ENCODE measurements at places on chromosomes 5 and 9.
A peak's percentile ranks its signal among the peaks of the same experiment; 100 is the strongest.

DNA sequence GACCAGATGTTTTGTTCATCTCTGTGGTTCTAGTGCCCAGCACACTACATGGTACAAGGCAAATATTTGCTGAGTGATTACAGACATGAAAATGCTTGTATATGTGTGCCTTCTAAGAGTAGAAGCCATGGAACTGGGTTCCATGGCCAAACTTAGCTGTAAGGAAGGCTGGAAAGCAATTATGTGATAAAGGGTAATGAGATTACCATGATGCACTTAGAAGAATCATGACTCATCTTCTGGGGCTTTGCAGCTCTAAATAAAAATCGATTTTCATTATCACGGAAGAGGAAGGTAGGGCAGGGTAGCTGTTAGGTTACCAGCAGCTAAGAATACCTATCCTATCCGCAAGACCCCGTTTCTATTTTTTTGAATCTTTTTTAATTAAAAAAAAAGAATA lies 28.0 kb downstream of the RFK start:
- no peak for DNase-seq

DNA sequence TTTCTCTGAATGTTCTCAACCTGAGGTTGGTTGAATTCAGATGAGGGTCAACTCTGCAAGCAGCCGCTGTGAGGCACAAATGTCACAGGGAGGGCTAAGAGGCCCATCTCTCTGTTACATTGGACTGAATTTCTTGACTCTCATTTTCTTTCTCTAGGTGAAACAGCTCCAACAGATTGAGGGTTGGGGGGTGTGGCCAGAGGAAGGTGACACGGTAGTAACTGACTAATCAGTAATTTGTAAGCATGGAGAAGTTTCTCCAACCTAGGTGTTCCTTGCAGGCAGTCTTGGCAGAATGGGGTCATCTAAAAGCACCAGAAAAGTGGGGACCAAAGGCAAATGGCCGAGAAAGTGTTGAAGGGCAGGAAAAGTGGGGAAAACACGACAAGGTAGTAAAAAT lies 16.8 kb downstream of the CCT5 start:
- no peak for DNase-seq

DNA sequence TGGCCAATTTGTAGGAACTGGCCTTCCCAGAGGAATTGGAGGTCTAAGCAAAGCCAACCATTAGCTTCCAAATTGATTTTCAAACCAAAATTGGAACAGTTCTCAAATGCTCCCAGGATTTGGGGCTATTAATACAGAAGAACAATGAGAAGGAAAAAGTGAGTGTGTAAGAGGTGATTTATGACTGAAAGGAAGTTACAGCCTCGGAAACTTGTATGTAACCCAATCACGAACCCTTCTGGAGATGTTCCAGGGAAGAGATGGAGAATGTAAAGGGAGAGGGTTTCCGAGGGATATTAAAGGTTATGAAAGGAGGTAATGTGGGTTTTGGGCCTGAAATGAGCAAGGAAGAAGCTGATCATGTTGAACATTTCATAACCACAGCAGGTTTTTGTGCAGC lies 93.2 kb upstream of the CXCL14 start:
- DNase-seq, result no peak

DNA sequence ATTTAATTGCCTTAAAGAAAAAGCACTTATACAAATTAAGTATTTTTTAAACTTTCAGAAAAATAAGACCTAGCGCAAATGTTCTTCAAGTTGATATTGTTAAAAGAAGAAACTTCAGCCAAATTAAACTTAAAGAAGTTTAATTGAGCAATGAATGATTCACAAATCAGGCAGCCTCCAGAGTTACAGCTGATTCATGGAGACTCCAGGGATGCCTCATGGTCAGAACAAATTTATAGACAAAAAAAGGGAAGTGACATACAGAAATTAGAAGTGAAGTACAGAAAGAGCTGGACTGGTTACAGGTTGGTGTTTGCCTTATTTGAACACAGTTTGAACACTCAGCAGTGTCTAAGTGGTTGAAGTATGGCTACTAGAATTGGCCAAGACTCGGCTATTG lies 60.3 kb downstream of the CDKN2A start:
- no peak for DNase-seq

DNA sequence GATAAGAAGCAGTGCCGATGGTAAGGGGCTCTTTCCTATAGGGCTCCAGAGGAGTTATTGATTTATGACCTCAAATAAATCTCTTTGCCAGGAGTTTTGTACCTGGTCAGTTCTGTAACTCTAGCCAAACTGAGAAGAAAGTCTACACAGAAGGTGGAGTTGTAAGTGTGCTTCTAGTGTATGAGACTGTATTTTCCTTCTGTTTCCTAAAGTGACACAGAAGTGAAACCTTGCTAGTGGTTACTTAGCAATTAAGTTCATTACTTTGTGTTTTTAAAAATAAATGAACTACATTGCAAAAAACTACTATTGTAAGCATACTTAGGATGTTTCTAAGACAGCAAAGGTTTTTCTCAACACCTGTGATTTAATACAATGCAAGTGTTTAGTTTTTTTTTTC lies 48.7 kb upstream of the ACTBL2 start:
- no peak for DNase-seq

DNA sequence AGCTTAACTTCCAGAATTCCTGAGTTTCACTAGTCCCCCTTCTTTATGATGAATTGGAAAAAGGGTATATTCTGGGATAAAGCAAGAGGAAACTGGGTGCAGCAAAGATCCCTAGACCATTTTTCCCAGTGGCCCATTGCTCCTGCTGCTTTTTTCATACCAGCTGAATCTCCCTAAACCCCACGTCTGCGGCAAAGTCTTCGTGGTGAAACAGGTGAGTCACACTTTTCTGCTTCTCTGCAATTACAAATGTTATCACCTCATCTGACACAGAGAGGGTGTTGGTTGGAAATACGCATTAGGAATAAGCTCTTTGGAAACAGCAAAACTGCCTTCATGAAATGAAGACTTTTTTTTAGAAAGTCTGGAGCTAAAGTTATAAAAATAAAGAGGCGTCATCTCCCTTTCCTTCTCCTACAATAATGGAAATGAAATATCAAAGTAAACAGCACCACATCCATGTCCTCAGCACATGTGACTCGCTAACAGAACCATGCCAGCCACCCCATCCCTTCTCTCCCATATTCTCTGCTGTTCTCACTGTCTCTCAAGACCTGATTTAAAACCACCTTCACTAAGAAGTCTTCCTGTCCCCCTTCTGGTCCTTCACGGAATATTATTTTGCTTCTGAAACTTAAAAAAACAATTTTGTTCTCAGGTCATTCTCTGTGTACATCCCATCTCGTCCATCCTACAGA lies 39.5 kb upstream of the GLRX start:
- DNase-seq, result no peak

GRCh38 chr5:138953387-138954256 lies 78.5 kb upstream of the LRRTM2 start:
- DNase-seq, result peak; percentile 87

DNA sequence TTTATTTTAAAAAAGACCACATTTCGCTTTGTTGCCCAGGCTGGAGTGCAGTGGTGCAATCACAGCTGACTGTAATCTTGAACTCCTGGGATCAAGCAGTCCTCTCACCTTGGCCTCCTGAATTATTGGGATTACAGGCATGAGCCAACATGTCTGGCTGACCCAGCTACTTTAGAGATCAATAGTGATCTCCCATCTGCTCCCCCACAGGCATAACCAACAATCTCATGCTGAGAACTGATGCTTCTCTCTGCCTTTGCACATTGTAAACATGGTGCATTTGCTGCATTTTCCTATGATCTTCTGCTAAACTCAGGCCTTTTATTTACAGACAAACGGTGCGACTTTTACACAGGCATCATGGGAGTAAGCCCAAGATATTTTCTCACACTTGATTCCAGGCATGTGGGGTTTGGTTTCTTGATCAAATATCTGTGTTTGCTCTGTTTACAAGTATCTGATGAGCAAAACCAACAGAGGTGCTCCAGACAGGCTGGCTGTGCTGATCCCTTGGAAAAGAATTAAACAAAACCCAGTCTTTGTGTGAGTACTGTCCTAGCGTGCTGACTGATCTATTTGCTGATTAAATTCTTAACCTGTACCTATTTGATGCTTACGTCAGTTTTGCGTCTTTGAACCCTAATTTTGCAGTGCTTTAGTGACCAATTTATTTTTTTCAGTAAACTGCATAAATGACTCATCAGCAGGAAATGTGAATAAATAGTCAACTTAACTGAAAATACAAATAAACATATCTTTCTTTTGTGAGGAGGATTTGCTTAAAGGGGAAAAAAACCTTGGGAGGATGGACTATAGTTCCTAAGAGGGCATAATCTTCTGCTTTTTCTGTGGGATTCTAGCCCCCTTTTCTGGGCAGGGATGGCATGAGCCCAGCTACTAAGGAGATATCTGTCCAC lies 191.7 kb upstream of the NR3C1 start:
- DNase-seq, result no peak

DNA sequence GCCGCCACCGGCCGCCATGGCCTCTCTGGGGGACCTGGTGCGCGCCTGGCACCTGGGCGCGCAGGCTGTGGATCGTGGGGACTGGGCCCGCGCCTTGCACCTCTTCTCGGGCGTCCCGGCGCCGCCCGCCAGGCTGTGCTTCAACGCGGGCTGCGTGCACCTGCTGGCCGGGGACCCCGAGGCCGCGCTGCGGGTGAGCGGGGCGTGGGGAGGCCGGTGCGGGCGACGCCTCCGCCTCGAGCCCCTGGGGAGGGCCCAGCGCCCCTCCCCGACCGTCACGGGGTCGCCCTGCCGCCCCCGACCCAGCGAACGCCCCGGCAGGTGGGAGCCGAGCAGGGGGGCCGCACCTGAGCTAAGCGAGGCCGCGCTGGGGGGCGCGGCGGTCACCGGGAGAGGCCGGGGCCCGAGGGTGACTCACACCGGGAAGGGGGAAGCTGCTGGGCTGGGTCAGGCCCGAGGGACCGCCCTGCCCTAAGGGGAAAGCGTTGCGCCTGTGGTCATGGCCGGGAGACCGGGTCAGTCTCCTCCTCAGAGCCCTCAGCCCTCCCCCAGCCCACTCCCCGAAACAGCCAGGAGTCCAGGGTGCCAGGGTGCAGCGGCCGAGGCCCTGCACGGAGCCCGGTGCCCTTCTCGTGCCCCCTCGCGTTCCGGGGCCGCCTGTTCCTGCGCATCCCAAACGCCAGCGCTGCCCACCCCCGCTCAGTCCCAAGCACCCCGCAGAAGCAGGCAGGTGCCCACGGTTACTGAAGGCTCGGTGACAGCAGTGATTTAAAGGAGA lies 510 bp downstream of the NOXA1 start:
- peak; percentile 81 for DNase-seq

- DNase-seq, result no peak
These were observed 214.4 kb downstream of the NSG2 start for GRCh38 chr5:174259696-174260420.

DNA sequence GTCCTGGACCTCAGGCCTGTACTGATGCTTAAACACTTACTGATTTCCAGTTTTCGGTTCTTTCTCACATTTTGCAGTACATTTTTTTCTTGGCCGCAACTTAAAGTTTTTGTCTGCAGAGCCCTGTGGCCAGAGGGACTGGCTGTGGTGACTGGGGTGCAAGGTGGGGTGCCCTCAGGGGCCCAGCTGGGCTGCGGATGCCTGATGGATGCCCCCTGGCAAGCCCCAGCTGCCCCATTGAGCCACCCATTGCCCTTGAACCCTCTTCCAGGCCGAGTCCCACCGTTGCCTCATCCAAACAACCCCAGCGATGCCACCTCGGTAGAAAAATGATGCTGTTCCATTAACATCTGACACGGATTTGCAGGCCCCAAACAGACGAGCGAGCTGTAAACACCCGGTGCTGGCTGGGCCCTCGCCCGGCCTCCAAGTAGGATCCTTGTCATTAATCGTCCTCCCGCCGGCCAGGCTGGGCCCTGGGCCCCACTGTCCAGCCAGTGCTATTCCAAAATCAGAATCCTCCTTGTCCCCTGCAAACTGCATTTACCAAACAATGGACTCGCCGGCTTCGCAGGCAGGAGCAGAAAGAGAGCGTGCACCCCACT lies 107.9 kb downstream of the PHF2 start:
- no peak for DNase-seq

DNA sequence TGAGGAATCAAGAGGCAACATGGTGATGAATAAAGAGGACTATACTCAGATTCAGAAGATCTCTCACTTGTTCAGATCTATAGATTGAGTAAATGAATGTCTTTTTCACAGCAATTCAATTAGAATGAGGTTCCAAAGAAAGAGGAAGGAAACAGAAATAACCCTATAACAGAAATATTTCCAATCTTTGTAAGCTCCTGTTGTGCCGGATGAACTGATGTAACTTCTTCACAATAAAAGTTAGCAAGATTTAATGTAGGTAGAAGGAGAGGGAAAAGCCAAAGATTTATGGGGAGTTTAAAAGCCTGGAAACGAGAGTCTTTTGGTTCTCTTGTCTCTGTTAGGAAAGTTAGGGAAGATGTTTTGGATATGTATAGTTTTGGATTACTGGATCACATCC lies 92.1 kb downstream of the PBX3 start:
- no peak for DNase-seq

DNA sequence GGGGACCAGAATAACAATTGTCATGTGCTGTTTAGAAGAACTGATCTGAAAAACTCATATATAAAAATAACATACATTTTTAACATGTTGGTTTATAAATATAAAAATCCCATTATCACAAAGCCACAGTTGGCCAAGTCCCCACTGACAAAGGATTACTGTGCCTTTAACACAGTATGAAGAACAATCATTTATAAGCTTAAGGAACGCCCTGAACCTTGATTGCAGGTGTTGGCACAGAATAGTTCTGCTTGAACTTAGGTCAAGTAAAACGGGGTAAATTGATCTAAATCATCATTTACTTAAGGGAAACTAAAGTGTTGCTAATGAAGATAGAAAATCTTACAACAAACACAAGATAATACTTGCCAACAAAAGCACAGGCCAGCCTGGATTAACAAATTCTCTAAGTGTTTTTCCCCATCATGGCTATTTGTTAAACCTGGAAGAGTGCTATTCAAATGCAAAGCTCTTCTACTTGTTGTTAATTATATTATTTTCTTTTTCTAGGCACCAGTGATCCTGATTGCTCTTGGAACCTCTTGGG lies 46.1 kb downstream of the ASTN2 start:
- DNase-seq, result no peak

DNA sequence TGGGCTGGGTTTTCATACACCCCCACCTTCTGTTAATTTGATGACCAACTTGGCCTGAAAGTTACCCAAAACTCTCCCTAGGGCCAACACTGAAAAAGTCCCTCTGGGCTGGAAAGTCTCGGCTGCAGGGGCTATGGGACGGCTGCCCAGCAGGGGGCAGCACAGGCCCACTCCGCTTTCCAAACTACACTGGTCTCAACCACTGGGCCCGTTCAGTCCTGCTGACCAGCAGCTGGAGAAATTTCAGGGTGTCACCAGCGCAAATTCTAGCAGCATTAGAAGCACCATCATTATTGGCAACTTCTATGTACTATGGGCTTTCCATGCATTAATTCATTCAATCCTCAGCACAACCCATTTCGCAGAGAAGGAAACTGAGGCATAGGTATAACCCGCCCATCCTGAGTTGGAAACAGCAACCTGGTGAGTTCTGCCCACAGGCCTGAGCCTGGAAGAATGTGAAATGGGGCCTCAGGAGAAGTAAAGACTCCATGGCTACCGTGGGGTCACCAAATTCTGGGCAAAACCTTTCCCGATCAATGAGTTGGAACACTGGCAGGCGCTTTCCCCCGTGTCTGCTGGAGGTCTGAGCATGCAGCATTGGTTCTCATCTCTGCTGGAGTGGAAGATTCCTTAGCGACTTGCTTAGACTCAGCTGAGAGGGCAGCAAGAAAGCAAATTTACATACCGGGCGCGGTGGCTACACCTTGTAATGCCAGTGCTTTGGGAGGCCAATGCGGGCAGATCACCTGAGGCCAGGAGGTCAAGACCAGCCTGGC lies 9.7 kb downstream of the ORM2 start:
- no peak for DNase-seq
